ENCODE measurements at places on chromosomes 3 and 15.

- peak; percentile 93 for DNase-seq
These were observed 466.0 kb upstream of the THBS1 start for GRCh38 chr15:39114690-39115378.

DNA sequence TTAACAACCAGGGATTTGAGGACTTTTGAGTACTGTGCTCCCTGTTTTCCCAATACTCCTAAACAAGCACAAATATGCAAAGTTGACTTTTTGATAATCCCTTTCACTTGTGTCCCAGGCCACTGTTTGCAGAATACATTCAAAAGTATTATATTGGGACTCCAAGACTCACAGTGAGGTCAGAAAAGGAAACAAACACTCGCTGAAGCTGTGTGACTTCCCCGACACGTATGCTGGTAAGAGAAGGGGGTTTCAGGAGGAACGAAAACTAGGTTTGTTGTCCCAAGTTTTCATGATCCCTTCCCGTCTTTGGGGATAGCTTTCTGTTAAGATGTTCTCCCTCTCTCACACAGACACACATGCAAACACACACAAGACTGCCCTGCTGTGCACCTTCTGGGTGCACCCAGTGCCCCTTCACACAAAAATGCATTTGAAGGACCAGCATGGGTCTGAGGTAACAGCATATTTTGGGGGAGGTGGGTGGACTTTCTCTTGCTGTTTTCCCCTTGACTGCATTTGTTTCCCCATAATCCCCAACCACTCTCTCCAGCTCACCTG lies 225.2 kb upstream of the PRICKLE2 start:
- no peak for DNase-seq

DNA sequence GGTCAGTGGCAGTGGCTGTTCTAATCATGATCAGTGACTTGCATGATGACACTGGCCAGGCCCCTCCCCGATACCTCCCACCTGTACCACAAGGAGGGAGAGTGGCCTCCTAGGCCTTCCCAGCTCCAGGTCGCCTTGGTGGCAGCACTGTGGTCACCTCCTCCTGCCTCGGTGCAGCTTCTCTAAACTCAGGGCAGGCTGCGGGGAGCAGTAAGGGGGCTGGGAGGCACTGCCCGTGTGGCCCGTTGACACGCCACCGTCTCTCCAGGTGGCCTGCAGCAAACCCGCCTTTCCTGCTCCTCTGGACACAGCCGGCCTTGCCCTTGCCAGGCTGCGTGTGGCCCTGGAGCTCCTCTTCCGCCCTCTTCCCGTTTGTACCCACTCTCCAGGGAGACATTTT lies 184.1 kb downstream of the XXYLT1 start:
- DNase-seq = no peak

GRCh38 chr3:197083486-197083885 lies 53.9 kb upstream of the MELTF start:
- DNase-seq = peak; percentile 88

DNA sequence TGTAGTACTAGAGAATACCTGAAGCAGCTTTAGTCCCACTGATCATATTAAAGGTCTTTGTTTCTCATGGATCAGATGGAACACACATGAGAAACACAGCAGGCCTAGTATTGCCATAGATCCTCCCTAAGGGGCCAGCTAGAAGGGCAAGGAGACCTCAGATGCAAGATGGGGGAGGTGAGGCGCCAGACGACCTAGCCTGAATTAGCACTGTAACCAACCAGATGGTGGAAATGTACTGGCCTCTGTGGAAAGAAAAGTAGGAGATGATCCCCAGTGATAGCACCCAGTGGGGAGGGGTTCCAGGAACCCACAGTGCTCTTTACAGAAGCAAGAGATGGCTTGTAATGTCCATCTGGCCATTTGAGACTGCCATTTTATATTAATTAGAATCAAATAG lies 138.2 kb upstream of the ZNF385D start:
- DNase-seq = no peak

DNA sequence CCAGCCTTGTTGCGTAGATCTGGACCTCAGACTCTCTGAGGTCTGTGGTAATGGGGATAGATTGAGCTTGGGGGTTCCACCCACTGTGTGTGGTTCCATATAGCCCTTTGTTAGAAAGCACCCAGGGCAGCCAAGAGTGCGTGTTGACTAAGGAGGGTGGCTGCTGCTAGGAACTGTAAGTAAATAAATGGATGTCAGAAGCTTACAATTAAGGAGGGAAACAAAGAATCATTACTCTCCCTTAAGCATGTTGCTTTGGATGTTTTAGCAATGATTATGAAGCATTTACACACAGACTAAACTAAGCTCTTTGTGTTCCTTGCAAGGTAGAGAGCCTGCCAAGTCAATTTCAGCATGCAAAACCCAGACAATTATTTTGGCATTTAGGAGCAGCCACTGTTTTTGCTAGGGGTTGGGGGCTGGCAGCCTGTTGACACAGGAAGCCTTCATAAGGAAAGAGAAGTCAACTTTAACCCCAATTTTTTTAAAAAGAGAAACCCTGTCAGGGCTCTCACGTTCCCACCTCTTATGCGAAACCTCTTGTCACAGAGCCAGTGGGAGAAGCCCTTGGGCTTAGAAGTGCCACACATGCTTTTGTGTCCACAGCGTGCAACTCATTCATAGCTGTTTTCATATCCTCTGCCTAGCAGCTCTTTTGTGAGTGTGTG lies 127.8 kb downstream of the CMSS1 start:
- no peak for DNase-seq

DNA sequence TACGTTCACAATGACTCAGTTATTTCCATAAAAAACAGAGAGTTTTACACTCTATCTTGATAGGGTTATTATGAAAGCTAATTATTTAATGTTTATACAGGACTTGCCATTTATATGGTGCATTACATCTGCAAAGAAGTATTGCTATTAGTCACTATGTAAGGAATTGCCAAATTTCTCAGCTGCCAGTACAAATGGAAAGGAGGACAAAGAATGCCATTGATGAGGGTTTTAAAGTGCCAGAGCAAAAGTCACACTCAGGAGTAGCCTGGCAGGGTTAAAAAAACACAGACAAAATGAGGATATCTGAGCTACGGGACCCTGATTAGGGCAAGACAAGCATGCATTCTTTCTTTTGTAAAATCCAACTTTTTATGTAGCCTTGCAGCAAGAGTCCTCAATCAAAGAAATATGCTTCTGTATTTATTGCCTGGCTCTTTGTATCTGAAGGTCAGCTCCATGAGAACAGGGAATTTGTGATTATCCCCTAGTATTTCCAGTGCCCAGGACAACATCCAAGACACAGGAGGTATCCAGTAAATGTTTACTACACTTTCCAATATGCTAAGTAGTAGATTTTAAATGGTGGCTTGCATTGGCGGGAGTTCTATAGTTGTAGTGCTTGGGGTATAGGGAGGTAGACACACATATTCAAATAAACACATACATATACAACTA lies 1013.6 kb downstream of the ROBO1 start:
- DNase-seq = peak; percentile 56

DNA sequence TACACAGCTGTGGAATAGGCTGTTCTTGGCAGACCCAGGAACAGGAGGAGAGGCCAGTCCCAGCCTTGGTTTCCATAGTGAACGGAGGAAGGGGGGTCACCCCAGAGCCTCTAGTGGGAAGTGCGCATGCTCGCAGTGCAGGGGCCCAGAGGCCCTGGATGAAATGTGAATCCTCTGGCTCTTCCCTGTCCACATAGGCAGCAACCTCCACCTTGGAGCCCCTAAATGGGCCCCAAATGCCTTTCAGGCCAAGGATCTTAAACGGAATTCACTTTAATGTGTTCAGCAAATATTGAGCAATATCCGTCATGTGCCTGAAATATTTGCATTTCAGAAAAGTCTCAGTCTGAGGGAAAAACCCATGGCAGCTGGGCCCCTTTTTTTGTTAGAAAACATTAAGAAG lies 3.3 kb upstream of the NDN start:
- DNase-seq = no peak

- peak; percentile 27 for DNase-seq
These were observed 33.2 kb downstream of the ZNF106 start for GRCh38 chr15:42457445-42458442.

DNA sequence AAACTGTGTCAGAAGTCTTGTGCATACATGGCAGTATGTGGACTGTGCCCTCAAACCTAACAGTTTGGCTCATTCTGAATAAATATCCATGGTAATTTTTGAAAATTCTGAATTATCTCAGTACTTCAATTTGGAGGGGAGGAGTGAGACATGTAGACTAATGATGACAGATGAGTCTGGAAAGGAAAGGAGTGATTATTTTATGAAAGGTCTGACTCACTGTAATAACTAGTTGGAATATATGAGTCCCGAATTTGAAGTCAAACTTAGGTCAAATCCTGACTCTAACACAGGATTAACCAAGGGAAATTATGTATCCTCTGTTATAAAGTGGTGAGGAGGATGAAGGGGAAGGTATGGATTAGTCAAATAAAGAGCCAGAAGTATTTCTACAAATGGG lies 38.6 kb downstream of the SUCNR1 start:
- peak; percentile 64 for DNase-seq

DNA sequence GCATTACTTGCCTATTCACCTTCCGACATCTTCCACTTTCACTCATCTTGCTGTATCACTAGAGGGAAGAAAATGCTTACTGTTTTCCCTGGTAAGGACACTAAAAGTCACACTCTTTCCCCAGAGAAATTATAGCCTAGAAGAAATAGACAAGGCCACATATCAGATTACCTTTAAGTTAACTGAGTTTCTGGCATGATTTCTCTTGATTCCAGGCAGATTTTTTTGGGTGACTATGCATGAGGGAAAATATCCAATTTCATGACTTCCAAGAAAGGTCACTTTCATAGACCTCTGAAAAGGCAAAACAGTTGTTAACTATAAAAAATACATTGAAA lies 30.3 kb downstream of the TCF12 start:
- no peak for DNase-seq

DNA sequence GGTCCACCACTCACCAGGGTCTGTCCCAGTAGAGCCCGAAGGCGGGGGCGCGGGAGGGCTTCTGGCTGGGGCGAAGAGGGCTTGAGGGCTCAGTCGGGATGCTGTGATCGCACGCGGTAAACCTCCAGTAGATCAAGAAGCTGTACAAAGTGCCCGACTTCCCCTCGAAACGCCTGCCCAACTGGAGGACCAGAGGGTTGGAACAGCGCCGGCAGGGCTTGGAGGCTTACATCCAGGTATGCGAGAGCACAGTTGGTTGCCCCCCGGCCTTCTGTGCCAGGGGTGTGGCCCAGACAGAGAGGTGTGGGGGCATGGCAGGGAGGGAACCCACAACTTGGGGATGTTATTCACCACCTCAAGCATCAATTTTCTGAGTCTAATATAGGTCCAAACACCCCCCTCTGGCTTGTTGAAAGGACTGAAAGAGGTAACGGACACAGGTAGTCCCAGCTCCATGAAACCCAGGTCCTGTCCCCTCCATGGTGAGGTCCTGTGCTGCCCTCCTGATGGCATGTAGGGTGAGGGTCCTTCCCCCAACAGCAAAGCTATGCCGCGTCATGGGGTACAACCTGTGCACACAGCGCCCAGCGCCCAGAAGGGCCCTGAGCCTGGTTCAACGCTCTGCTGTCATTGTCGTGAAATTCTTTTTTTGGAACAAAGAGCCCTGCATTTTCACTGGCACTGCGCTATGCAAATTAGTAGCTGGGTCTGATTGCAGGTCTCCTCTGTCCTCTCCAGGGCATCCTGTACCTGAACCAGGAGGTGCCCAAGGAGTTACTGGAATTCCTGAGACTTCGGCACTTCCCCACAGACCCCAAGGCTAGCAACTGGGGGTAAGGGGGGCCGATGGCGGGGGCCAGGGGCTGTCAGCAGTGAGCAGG lies 1.2 kb downstream of the SNX22 start:
- DNase-seq = no peak

DNA sequence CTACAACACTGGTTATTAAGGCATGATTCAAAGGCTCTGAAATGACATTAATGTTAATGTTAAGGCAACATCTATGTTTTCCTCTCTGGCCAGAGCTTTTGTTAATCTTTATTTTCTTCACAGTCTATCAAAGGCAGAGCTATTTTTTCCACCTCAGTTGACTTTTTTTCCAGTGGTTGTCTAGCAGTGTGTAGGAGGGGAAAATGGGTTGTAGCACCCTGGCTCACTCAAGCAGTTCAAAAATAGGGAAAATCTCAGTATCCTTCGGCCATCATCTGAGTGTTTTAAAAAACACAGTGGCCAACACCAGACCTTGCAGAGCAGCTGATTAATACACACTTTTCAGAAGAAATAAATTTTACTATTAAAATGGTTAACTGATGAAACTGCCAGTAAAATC lies 21.4 kb downstream of the CBLB start:
- no peak for DNase-seq

GRCh38 chr15:31352911-31353811 lies 26.5 kb downstream of the KLF13 start:
- no peak for DNase-seq

DNA sequence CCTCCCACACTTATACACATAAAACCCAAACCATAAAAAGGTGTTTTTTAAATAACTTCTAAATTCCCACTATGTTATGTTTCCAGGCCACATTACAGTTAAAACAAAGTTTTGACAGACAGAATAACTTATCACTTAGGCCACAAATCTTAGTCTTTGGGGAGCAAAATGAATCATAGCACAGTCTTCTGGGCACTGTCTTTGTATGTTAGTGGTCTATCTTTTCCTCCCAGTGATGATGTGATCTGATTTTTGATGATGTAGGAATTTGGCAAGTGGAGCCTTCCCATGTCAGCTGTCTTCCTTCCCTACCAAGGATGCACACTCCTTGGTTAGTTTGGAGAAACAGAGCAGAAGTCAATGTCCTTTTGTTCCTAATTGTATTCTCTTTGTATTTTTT lies 67.3 kb downstream of the THSD4 start:
- no peak for DNase-seq

DNA sequence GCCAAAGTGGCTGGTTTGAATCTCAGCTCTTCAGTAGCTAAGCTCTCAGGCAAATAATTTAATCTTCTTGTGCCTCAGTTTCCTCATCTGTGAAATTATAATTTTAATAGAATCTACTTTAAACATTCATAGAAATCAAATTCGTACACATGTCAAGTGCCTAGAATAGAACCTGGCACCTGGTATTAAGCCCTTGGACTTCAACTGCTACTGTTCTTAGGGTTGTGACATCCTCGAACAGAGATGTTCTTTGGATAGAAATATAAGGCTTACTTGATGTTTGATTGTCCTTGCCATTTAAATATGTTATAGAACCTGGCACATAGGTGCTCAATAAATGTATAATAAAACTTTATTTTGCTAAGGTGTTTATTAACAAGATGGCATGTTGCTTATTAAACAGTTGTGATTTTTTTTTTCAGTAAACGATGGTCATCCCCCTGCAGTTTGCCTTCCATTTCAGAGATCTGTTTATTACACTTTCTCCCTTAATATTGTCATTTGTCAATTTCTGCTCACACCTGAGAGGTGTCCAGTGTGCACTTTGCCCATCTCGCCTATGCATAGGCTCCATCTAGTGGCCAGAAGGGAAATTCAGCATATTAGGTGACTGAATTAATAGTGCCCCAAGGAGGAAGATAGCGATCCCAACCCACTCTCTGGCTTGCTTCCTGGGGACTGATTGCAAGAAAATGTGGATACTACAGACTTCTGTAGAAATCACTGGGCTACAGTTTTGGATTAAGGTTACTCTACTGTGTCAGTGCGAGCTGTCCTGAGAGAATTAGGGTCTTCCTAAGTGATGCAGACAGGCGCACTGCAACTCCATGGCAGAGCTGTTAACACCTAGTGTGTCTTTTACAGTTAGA lies 10.7 kb downstream of the IGF1R start:
- peak; percentile 63 for DNase-seq

Data from bronchial epithelial cell (primary cell).